ENCODE measurements at places on chromosomes 5 and 9.
A peak's percentile ranks its signal among the peaks of the same experiment; 100 is the strongest.

- DNase-seq: no peak
Observed at GRCh38 chr5:167143716-167144115, 1147.7 kb upstream of the WWC1 start.

- no peak for DNase-seq
Observed at GRCh38 chr9:136353757-136354488, 9.6 kb downstream of the DNLZ start.

DNA sequence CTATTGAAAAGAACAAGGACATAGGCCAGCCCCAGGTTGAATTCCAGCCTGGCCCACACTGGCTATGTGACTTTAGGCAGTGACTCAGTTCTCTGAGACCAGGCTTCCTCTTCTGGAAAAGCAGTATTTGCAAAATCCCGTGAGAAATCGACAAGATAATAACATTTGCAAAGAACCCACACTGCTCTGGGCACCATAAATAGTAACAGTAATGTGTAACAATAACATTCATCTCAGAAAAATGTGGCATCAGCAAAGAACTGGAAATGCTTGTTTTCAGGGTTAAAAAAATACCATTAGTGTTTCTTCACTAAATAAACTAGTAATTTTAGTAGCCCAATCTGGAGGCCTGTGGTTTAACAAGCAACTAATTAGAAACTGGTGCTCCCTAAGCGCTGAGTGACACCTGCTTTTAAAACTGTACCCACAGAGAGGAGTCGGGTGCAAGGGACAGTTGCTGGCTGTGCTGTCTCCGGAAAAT, 148.4 kb downstream of the TTLL11 start:
- DNase-seq: no peak

DNA sequence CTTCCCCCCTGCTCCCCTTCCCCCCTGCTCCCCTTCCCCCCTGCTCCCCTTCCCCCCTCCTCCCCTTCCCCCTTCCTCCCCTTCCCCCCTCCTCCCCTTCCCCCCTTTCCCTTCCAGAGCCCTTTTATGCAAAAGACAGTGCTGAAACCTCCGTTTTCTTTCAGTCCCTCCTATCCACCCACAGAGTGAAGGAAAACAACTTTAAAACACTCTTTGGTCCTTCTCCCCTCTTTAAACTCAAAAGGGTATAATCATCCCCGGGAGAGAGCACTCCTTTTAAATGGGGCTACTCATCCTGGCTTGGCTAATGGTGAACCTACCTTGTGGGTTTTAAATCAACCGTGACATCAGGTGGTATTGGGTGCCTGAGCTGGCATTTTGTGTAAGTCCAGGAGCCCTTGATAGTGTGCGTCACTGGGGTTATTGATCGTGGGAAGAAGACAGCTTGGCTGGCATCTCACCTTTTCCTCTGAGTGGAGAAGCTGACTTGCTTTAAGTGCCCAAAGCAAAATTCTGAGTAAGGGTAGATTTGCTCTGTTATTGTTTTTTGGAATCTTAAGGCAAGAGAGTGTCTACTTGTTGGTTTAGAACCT, 2.7 kb downstream of the LARP1 start:
- DNase-seq: no peak

DNA sequence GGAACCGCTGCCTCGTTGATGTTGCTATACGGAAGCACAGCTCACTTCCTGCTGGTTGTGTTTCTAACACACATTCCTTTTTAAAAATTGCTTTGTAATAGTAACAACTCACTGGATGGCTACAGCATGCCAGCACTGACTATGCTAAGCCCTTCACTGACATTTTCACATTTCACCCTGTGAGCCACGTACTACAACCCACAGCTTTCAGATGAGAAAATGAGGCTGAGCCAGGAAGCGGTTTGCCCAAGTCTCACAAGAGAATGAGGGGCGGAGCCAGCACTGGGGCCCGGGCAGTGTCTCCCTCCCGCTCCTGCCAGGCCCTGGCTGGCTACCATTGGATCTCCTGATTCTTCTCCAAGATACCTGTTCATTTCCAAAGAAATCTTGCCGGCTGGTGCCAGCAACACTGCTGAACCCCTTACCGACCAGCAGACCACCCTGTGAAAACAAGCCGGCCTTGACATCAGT, 38.3 kb downstream of the FAM78A start:
- DNase-seq: peak; percentile 65
